ENCODE measurements at places on chromosomes 1 and 21. TPM values are rescaled to one million over a fixed set of nuclear protein-coding genes. Genes with fewer than 3 reads are reported as not detected.

The DHX9 gene
- total RNA-seq = 255 TPM

The C1orf94 gene
- total RNA-seq = not detected

The RPL11 gene
- 1,003 TPM for total RNA-seq

The TCEA3 gene
- 5.5 TPM for total RNA-seq

The DCDC2B gene
- total RNA-seq = not detected

The DRAXIN gene
- 0.04 TPM for total RNA-seq

The SPATA6 gene
- 2.8 TPM for total RNA-seq

The NEGR1 gene
- not detected for total RNA-seq

The GPA33 gene
- 0.56 TPM for total RNA-seq

The SLAMF9 gene
- total RNA-seq = not detected

The GSTM5 gene
- 0.25 TPM for total RNA-seq

DNA sequence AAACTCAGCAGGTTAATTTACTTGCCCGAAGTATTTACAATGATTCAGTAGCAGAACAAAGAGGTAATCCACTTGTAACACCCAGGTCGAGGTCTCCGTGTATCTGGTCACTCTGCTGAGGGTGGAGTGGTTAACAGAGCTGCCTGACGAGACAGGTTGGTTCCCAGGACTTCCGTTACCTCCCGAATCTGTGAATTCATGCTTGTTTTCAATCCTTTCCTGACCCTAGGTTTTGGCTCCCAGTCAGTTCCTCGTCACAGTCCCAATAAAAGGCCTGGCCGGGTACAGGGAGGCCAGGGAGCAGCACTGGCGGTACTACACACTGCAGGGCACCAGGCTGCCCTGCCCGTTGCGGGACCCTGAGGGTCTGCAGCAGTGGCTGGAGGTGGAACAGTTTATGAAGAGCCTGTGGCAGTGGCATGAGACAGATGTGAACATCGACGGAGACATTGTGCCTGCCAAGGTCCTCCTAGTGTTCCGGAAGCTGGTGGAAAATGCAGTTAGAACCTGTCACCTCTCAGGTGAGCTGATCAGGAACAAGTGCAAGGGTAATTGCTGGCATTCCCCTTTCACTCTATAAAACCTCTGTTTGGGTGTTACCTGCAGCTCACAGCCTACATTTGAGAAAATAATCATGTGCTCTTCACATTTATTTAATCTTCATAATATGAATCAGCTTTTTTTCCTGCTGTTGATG, 12.8 kb downstream of the MAB21L3 start:
- H3K36me3 ChIP-seq = no peaks in the 10 kb centered on the region
- no peak overlapping the region for H3K4me3 ChIP-seq
- H3K4me1 ChIP-seq = peaks cover 31% of the 10 kb centered on the region
- DNase-seq = no peak
- no peak overlapping the region for H3K27ac ChIP-seq
- peaks cover 13% of the 10 kb centered on the region for H3K27me3 ChIP-seq

GRCh38 chr1:32241001-32241763, 5.8 kb upstream of the FAM167B start:
- peak overlapping the region; percentile 42 for H3K27ac ChIP-seq
- H3K27me3 ChIP-seq = no peaks in the 10 kb centered on the region
- H3K36me3 ChIP-seq = peaks cover under 1% of the 10 kb centered on the region

DNA sequence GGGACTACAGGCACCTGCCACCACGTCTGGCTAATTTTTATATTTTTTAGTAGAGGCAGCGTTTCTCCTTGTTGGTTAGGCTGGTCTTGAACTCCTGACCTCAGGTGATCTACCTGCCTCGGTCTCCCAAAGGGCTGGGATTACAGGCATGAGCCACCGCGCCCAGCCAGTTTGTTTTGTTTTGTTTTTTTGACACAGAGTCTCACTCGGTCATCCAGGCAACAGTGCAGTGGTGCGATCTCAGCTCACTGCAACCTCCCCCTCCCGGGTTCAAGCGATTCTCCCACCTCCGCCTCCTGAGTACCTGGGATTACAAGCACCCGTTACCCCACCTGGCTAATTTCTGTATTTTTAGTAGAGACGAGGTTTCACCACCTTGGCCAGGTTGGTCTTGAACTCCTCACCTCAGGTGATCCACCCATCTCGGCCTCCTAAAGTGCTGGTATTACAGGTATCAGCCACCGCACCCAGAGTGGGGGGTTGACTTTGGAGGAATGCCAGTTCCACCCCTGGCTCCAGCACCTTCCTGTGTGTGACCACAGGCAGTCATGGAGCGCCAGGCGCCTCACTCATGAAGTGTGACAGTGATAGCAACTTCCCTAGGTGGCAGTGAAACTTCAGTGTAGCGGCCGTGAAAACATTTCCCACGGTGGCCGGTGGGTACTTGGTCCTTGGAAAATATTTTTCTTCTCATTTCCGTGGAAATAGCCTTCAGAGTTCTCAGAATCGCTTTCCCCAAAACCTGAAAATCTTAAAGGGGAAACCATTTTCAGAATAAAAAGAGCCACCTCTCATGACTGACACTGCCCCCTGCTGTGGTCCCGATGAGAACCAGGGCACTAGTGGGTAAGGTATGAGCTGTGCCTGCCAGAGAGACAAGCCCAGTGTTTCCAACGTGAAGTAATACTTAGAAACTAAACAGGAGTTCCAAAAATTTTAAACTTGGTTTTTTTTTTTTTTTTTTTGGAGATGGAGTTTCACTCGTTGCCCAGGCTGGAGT, 48.6 kb downstream of the WDR4 start:
- H3K36me3 ChIP-seq = peaks cover 10% of the 10 kb centered on the region
- DNase-seq = peak; percentile 54
- peaks cover 12% of the 10 kb centered on the region for H3K27me3 ChIP-seq
- no peak overlapping the region for H3K27ac ChIP-seq
- no peak overlapping the region for H3K4me3 ChIP-seq

DNA sequence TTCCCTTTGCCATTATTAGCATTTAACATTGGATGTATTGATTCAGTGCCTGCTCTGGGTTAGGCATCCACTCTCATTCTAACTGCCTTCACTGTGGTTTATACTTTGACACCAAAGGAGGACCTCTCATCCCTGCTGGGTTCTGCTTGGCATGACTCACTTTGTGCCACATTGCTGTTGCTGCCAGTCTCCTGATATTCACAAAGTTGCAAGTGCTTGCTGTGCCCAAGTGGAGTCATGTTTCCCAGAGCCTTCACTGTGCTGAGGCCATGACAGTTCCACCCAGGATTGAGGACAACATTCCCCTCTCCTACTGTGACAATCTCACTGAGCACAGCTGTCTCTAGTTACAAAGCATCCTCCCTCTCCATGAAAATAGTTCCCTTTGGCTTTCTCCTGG, 519.9 kb upstream of the USP24 start:
- no peaks in the 10 kb centered on the region for H3K36me3 ChIP-seq
- peaks cover 3% of the 10 kb centered on the region for H3K27me3 ChIP-seq
- no peaks in the 10 kb centered on the region for H3K4me1 ChIP-seq
- no peak overlapping the region for H3K27ac ChIP-seq
- no peak overlapping the region for H3K4me3 ChIP-seq
- DNase-seq = no peak

DNA sequence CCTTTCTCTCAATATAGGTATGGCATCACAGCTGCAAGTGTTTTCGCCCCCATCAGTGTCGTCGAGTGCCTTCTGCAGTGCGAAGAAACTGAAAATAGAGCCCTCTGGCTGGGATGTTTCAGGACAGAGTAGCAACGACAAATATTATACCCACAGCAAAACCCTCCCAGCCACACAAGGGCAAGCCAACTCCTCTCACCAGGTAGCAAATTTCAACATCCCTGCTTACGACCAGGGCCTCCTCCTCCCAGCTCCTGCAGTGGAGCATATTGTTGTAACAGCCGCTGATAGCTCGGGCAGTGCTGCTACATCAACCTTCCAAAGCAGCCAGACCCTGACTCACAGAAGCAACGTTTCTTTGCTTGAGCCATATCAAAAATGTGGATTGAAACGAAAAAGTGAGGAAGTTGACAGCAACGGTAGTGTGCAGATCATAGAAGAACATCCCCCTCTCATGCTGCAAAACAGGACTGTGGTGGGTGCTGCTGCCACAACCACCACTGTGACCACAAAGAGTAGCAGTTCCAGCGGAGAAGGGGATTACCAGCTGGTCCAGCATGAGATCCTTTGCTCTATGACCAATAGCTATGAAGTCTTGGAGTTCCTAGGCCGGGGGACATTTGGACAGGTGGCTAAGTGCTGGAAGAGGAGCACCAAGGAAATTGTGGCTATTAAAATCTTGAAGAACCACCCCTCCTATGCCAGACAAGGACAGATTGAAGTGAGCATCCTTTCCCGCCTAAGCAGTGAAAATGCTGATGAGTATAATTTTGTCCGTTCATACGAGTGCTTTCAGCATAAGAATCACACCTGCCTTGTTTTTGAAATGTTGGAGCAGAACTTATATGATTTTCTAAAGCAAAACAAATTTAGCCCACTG, 11.5 kb downstream of the HIPK1 start:
- DNase-seq = peak; percentile 72
- peaks cover 50% of the 10 kb centered on the region for H3K36me3 ChIP-seq
- peaks cover 73% of the 10 kb centered on the region for H3K4me1 ChIP-seq
- H3K27me3 ChIP-seq = no peaks in the 10 kb centered on the region

GRCh38 chr1:247007511-247008405, at the start of gene ZNF695:
TSS of gene ZNF695 (minus strand) at chr1:247008057. CDS start at chr1:247007908, 149 bp downstream.
- peaks cover 41% of the 10 kb centered on the region for H3K27me3 ChIP-seq
- H3K4me3 ChIP-seq = peak within 1 kb of the TSS; percentile 74
- peak within 1 kb of the TSS; percentile 70 for H3K27ac ChIP-seq

GRCh38 chr1:24009406-24009805, 29.3 kb upstream of the SRSF10 start:
- H3K27ac ChIP-seq = no peak overlapping the region
- no peak for DNase-seq
- H3K4me1 ChIP-seq = no peaks in the 10 kb centered on the region
- peaks cover 5% of the 10 kb centered on the region for H3K27me3 ChIP-seq
- H3K36me3 ChIP-seq = no peaks in the 10 kb centered on the region

GRCh38 chr1:42164551-42165420, at the start of gene GUCA2A:
TSS of gene GUCA2A (minus strand) at chr1:42164745. CDS start at chr1:42164712, 33 bp downstream.
- no peak within 1 kb of the TSS for H3K4me3 ChIP-seq
- H3K4me1 ChIP-seq = no peaks in the 10 kb centered on the region
- no peak within 1 kb of the TSS for H3K27ac ChIP-seq
- H3K36me3 ChIP-seq = peaks cover 2% of the 10 kb centered on the region
- H3K27me3 ChIP-seq = peaks cover 2% of the 10 kb centered on the region
- DNase-seq = no peak

- DNase-seq = no peak
- H3K4me1 ChIP-seq = no peaks in the 10 kb centered on the region
- H3K4me3 ChIP-seq = no peak overlapping the region
These were observed 355.8 kb upstream of the NR5A2 start for GRCh38 chr1:199671684-199672083.

- H3K4me1 ChIP-seq = no peaks in the 10 kb centered on the region
- no peak for DNase-seq
- no peak overlapping the region for H3K4me3 ChIP-seq
- peaks cover 7% of the 10 kb centered on the region for H3K36me3 ChIP-seq
- H3K27me3 ChIP-seq = no peaks in the 10 kb centered on the region
- no peak overlapping the region for H3K27ac ChIP-seq
These were observed 96.6 kb downstream of the ZFYVE9 start for GRCh38 chr1:52238474-52238873.

- DNase-seq = no peak
- peaks cover 9% of the 10 kb centered on the region for H3K4me1 ChIP-seq
- H3K27me3 ChIP-seq = no peaks in the 10 kb centered on the region
- H3K36me3 ChIP-seq = no peaks in the 10 kb centered on the region
These were observed 29.1 kb downstream of the LAMB3 start for GRCh38 chr1:209622841-209623829.

- no peak overlapping the region for H3K27ac ChIP-seq
- peaks cover 8% of the 10 kb centered on the region for H3K4me1 ChIP-seq
- H3K27me3 ChIP-seq = no peaks in the 10 kb centered on the region
- H3K4me3 ChIP-seq = no peak overlapping the region
- DNase-seq = no peak
These were observed 32.1 kb upstream of the ADORA3 start for GRCh38 chr1:111535256-111536191.

DNA sequence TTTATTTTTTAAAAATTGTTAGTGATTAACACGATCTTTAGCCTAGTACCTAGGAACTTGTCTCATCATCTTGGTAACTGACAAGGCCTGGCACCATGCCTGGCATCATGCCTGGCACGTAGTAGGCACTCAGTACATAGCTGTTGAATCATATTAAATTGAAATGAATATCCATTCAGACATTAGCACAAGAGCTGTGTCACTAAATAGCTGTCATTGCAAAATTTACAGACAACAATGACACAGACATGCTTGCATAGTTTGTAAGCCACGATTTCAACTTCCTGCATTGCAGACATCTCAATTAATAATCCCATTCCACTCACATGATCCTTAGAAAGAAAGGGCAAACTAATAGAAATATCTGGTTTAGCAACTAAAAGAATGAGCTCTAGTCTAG, 15.4 kb upstream of the PHACTR4 start:
- H3K27ac ChIP-seq = no peak overlapping the region
- no peak for DNase-seq
- H3K4me1 ChIP-seq = no peaks in the 10 kb centered on the region
- no peaks in the 10 kb centered on the region for H3K27me3 ChIP-seq

DNA sequence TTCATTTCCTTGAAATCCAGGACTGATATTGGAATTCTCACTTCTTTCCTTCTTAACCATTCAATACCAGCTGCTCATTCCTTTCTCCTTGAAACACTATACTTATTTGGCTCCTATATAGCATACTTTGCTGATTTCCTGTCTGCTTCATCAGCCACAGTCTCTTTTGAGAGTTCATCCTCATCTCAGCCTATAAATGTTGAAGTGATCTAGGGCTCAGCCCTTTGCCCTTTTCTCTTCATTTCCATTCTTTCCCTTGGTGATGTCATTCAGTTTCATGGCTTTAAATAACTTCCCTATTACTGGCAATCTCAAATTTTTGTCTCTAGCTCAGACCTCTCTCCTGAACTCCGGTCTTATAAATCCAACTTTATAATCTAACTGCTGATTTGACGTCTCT, 24.1 kb upstream of the RABGAP1L start:
- H3K4me1 ChIP-seq = no peaks in the 10 kb centered on the region
- DNase-seq = no peak
- no peak overlapping the region for H3K4me3 ChIP-seq

GRCh38 chr21:31145274-31145673, 107.0 kb upstream of the KRTAP19-8 start:
- no peaks in the 10 kb centered on the region for H3K27me3 ChIP-seq
- peaks cover 30% of the 10 kb centered on the region for H3K4me1 ChIP-seq
- H3K27ac ChIP-seq = no peak overlapping the region
- no peak for DNase-seq
- H3K4me3 ChIP-seq = no peak overlapping the region

DNA sequence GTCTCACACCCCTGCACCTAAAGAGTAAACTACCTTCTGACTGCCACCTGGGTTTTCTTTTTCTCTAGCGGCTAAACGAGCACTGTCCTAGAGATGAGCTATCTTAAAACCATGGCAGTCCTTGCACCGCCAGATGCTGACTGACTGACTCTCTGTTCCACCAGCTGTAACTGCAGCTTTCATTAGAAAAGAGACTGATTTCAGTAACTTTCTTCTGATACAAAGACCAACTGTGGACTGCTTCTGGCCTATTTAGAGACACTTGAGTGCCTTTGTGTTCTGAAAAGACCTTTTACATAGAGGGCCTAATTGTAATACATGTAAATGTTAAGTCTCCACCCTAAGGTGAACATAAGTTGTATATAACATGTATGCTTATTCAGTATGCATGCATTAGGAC, 152.5 kb downstream of the DISC1 start:
- no peaks in the 10 kb centered on the region for H3K27me3 ChIP-seq
- no peaks in the 10 kb centered on the region for H3K4me1 ChIP-seq
- peaks cover 4% of the 10 kb centered on the region for H3K36me3 ChIP-seq

- H3K4me1 ChIP-seq = no peaks in the 10 kb centered on the region
- H3K4me3 ChIP-seq = no peak overlapping the region
- peaks cover 4% of the 10 kb centered on the region for H3K27me3 ChIP-seq
- H3K27ac ChIP-seq = no peak overlapping the region
- no peak for DNase-seq
These were observed 243.2 kb upstream of the NR5A2 start for GRCh38 chr1:199784138-199784895.

All from activated CD4-positive, alpha-beta T cell treated with anti-CD3 and anti-CD28 coated beads for 36 hours (primary cell).